ENCODE measurements at places on chromosomes 7 and 10. TPM values are rescaled to one million over a fixed set of nuclear protein-coding genes. Genes with fewer than 3 reads are reported as not detected.

Gene ECD
- 25.0 TPM for total RNA-seq

Gene ZNF425
- 1.4 TPM for total RNA-seq

Gene PODXL
- total RNA-seq = 28.7 TPM

Gene SNCG
- total RNA-seq = 12.3 TPM

Gene PSMG3
- 70.7 TPM for total RNA-seq

Gene COL13A1
- 0.30 TPM for total RNA-seq
